ENCODE measurements at places on chromosomes 12 and 14. TPM values are rescaled to one million over a fixed set of nuclear protein-coding genes. Genes with fewer than 3 reads are reported as not detected.

DNA sequence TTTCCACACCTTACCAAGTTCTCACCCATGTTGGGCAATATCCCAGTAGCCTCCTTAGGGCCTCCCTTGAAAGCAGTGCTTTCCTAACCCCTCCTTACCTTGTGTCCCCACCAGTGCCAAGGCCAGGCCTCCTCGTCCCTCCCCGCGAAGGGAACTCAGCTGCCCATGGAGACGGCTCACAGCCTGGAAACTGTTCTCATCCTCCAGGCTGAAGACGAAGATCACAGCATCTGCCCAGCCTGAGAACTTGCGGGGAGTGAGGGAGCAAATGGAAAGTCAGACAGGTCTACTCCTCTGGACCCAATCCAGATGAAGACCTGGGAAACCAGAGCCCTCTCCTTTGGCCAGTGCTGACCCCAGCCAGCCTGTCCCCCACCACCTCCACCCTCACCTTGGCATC, 4.6 kb downstream of the AGAP2 start:
- DNase-seq, result no peak

GRCh38 chr12:122265886-122266229, 436 bp downstream of the VPS33A start:
- DNase-seq, result no peak

Gene PTPN21
- 12.5 TPM for total RNA-seq

Gene CLEC1B
- not detected for total RNA-seq

Gene ITGB7
- 0.75 TPM for total RNA-seq

Gene RPAP3
- 15.7 TPM for total RNA-seq

Gene KLRF1
- 0.17 TPM for total RNA-seq
